ENCODE measurements at places on chromosomes 6 and 20.

DNA sequence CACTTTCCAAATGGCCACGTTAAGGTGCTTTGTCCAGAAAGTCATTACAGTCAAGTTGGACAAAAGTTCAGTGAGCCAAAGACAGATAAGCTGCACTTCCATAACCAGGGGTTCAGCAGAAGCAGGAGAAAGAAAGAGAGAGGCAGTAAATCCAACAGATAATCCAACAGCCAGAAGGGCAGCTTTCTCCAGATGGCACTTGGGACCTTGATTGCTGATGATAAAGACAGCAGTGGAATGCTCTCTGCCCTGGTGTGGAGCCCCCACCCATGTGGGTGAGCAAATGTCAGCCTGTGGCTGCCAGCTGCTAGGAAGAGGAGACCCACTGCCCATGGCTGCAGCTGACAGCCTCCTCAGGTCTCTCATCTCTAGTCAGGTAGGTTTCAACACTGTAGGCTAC is 18.7 kb upstream of the NRSN1 start:
- DNase-seq, result no peak

- DNase-seq, result no peak
Measured at GRCh38 chr6:15841937-15842726, 179.3 kb upstream of the DTNBP1 start.

DNA sequence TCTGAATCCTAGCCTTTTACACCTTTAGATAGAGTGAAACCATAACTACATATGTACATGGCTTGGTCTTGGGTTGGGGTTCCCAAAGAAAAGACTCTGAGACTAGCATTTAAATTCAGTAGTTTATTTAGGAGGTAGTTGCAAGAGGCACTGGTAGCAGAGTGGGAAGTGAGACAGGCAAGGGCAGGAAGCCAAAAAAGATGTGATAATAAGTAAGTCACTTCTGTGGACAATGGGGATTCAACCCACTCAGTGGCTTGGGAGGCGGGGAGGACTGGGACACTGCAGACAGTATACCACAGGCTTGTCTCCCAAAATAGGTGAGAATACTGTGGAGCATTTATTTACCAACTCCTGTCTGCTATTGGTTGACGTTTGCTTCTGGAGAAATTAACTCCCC is 131.9 kb downstream of the SLC24A3 start:
- DNase-seq, result no peak

- DNase-seq, result no peak
Measured at GRCh38 chr20:41657655-41658054, 39.5 kb upstream of the CHD6 start.

DNA sequence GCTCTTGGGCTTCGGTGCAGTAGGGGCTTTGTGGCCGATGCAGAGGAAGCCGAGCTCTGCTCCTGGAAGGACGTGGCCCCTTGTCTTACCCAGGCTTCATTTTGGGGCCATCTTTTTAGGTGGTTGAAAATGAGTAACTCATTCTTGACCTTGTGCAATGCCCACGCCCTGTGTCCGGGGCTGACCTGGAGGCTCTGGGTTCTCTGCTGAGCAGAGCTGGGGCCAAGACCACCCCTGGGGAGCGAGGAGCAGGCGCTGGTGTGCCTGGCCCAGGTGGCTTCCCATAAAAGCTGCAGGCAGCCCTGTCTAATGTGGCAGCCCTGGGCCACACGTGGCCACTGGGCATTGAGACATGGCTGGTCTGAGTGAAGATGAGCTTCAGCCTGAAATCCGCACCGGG is 25.7 kb downstream of the NTSR1 start:
- DNase-seq, result no peak

- DNase-seq, result no peak
Measured at GRCh38 chr6:11021003-11021402, 23.1 kb downstream of the ELOVL2 start.

GRCh38 chr20:62312662-62312977 is 9.8 kb downstream of the ADRM1 start:
- DNase-seq, result no peak

DNA sequence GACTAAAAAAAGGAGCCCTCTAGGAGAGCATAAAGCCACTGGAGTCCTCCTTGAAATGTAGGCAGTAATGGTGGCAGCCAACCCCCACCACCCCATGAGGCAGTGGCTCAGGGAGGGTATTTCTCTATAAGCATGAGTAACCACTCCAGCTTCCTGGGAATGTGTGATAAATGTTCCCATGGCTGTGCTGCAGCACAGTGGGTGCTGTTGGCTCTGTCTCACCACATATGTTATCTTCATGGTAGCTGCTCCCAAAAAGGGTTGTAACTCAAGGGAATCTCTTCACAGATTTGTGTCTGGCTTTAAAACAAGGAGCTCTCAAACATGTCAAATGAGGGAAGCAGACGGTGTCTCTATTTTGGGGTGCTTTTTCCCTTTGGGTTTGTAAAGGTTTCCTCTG is 7.5 kb upstream of the PHACTR1 start:
- DNase-seq, result no peak

DNA sequence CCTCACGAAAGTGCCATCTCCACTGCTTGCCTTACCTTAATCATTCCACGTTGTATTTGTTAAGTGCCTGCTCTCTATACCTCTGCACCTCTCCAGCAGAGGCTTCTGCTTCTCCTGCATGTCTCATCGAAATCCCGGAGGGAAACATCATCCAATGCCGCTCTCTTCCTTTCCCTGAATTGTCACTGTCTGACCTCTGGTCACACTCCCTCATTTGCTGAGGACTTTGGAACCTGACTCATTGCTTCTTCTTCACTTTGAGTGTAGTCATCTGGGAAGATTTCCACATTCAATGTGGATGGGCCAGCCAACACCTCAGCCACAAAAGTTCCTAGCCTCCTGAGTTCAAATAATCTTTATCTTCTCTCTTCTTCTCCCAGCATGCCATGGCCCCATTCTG is 78.9 kb upstream of the BEND6 start:
- peak; percentile 55 for DNase-seq

Data from RKO (cell line).